NCI-H1694 treated with DMSO at 0.1 percent for 48 hours (cell line): ENCODE measurements at places on chromosomes 13 and 19.

DNA sequence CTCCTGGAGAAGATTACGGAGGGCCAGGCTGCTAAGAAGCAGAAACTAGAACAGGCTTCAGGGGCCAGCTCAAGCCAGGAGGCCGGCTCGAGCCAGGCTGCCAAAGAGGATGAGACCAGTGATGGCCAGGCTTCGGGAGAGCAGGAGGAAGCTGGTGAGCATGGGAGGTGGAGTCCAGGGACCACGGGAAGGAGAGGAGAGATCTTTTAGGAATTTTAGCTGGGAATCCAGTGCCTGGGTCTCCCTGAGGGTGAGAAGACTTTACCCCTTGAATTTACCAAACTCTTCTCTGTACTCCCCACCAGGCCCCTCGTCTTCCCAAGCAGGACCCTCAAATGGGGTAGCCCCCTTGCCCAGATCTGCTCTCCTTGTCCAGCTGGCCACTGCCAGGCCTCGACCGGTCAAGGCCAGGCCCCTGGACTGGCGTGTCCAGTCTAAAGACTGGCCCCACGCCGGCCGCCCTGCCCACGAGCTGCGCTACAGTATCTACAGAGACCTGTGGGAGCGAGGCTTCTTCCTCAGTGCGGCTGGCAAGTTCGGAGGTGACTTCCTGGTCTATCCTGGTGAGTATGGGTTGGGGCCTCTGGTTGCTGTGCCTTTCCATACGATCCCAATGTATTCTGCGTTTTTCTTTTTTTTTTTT lies 824 bp downstream of the TSEN34 start:
- no peak for DNase-seq

GRCh38 chr19:38011426-38011825 lies 104.4 kb downstream of the SIPA1L3 start:
- no peak for DNase-seq

GRCh38 chr19:3697094-3697493 lies 3.2 kb downstream of the PIP5K1C start:
- DNase-seq, result no peak

DNA sequence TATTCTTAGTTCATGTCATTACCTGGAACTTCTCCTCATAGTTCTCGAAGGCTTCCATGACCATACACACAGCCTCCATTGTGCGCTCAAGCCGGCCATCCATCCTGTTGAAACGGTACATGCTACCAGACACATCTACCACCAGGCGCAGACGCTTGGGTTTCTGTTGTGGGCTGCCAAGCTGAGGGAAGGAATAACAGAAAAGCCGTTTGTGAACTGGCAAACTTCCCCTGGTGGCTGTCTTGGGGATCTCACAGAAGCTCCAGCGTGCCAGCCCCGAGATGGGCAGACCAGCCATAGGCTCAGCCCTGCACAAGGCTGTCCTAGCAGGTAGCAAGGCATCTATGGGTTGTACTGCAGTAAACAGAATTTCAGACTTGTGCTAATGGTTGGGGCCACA lies 130.1 kb downstream of the RGCC start:
- no peak for DNase-seq
